NB4 (cell line): ENCODE measurements at places on chromosomes 7 and 10.
A peak's percentile ranks its signal among the peaks of the same experiment; 100 is the strongest.

GRCh38 chr7:143176128-143176527 lies 7.1 kb upstream of the TAS2R39 start:
- no peak for DNase-seq

DNA sequence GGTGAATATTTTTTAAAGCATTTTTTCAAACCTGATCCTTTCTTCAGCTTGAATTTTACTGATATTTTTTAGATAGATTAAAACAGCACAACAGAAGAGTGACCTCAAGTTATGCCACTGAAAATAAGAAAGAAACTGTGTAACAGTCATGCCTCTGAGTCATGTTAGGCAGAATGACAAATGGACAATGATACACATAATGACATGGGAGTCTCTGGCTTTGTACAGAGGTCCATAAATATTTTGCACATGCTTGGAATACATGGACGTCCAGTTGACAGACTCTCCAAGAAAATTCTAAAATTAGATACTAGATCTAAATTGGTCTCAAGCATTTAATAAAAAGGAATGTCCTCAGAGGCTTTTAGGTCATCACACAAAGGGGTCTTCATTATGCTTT lies 21.9 kb upstream of the SEMA3A start:
- DNase-seq: no peak

GRCh38 chr10:112361951-112362751 lies 11.8 kb upstream of the ACSL5 start:
- no peak for DNase-seq

DNA sequence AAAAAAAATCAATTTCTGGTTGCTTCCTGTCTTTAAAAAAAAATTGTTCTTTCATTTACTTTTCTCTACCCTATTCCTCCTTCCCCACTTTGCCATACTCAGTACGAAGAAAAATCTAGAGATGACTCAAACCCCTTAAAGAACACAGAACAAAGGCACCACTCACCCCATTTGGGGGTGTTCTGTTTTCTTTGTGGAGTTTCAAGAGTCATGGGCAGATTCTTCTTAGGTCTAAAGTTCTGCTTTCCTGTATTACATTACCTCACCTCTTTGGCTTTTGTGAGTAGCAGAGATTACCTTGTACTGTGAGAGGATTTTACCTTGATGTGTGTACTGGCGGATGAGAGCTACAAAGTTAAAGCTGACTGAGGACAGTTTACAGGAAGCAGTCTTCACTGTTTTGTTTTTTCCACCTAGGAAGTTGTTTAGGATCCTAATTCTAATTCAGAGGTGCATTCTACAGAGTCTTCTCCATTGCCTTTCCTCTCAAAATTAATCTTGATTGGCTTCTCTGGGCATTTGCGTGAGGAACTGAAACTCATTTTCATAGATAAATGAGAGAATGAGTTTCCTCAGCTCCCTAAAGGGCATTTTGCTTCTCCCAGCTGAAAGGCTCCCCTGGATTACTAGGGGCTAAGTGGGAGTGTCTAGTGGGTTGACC lies 20.7 kb downstream of the AVL9 start:
- no peak for DNase-seq

GRCh38 chr7:133115596-133115995 lies 33.7 kb upstream of the CHCHD3 start:
- DNase-seq: no peak

DNA sequence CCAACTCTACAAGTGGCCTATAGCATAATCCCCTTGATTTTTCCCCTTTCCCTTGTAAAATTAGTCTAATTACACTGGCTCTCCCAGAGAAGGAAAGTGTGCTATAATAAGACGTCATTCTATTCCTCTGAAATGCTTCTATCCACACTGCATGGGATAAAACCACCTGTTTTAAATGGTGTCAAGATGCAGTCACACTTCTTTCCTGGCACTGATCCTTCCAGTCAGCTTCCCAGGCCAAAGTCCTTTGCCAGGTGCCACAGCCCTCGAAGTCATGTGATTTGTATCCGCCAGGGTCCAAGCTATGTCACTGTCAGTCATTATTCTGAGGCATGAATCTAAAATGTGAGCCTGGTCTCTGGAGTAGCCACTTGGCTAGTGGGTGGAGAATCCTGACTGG lies 169.0 kb upstream of the KIAA1217 start:
- DNase-seq: no peak

GRCh38 chr10:123766761-123767160 lies 100.6 kb downstream of the GPR26 start:
- DNase-seq: no peak

- no peak for DNase-seq
Measured at GRCh38 chr10:6912929-6913328, 332.9 kb upstream of the PRKCQ start.

DNA sequence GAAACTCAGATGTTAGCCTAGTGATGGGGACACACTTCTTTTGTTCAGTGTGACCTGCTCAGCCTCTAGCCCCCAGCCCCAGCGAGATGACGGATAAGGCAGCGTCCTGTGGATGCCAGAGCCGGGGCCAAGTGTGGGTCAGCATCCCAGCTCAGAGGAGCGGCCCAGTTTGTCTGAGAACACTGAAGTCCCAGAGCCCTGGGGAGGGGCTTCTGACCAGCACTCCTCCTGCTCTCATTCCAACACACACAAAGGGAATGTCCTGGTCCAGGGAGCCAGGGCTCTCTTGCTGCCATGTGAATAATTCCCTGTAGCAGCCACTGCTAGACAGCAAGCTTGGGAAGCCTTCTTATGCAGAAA lies 4.5 kb upstream of the ATP6V0E2 start:
- DNase-seq: no peak

GRCh38 chr10:11876805-11877590 lies 53.8 kb downstream of the PROSER2 start:
- no peak for DNase-seq

GRCh38 chr10:78461333-78461732 lies 427.7 kb downstream of the RPS24 start:
- DNase-seq: no peak

DNA sequence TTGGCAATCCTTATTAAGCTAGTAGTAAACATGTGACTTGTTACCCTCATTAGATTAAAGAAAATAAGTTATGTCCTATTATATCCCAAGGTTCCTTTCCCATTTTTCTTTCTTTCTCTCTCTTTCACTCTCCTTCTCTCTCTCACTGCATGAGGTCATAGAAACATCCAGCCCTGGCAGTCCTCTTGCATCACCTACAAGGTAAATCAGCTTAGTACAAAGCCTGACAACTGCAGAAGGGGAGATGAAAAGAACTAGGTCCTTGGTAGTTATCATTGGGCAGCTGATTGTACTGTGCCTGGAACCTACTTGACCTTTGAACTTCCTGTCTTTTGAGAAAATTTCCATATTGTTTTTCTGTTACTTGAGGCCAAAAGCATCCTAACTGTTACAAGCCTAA lies 307.9 kb upstream of the SP8 start:
- DNase-seq: no peak

- no peak for DNase-seq
Measured at GRCh38 chr7:16650266-16650665, 4.3 kb downstream of the BZW2 start.

- DNase-seq: no peak
Measured at GRCh38 chr7:13016592-13017332, 329.3 kb downstream of the ARL4A start.

DNA sequence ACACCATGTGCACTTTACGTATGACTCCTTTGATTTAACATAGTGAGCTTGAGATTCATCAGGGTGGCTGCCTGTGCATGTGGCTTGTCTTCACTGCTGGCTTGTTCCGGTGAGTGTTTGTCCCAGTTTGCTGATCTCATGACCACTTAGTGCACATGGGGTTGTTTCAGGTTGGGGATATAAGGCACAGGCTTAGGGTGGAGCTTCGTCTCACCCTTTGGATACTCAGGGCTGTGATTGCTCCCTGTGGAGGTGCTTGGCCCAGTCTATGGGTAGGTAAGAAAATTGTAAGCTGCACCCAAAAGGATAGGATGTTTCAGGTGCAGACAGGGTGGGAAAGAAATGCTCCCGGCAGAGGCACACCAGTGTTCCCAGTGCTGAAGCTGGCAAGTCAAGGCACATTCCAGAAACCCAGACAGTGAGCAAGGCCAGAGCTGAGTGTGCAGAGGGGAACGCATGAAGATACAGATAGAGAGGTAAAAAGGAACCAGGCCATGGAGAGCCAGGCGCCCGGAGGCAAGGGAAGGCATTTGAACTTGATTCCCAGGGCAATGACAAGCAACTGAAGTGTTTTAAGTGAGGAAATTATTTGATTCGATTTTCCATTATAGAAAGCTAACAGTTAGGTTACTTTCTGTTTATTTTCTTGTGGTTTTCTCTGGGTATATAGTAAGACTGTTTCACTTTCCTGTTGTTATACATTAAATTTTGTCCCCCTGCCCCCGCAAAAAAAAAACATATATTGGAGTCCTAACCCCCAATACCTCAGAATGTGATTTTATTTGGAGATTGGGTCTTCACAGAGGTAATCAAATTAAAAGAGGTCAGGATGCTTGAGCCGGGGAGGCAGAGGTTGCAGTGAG lies 289.8 kb upstream of the KLF6 start:
- DNase-seq: no peak

- peak; percentile 13 for DNase-seq
Measured at GRCh38 chr7:66558660-66559465, 69.8 kb upstream of the KCTD7 start.

DNA sequence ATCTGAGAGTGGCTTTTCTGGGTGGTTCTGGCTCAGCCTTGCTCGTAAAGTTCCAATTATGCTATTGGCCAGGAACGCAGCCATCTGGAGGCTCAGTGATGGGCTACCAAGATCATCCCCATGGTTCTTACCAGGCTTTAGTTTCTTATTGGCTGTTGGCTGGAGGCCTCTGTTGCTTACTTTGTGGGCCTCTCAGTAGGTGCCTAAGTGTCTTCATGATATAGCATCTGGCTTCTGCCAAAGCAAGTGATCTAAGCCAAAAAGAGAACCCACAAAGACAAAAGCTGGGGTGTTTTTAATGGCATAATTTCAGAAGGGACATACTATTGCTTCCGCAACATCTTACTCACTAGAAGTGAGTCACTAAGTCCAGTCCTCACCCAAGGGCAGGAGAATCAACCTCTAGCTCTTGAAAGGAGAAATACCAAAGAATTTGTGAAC lies 132.0 kb upstream of the MDFIC start:
- no peak for DNase-seq

GRCh38 chr10:30027057-30028005 lies 32.1 kb downstream of the JCAD start:
- peak; percentile 88 for DNase-seq
